ENCODE measurements at places on chromosomes 11 and 22. TPM values are rescaled to one million over a fixed set of nuclear protein-coding genes. Genes with fewer than 3 reads are reported as not detected.

- peak; percentile 92 for DNase-seq
- H3K27ac ChIP-seq, result peak overlapping the region; percentile 84
- no peaks in the 10 kb centered on the region for H3K27me3 ChIP-seq
- no peak overlapping the region for H3K4me3 ChIP-seq
- peaks cover 61% of the 10 kb centered on the region for H3K4me1 ChIP-seq
These were observed 8.4 kb downstream of the FAM118A start for GRCh38 chr22:45318168-45318557.

GRCh38 chr22:41919357-41920224 lies 4.7 kb upstream of the SHISA8 start:
- H3K36me3 ChIP-seq, result no peaks in the 10 kb centered on the region
- peak overlapping the region; percentile 59 for H3K27ac ChIP-seq
- H3K4me3 ChIP-seq, result peak overlapping the region; percentile 35

DNA sequence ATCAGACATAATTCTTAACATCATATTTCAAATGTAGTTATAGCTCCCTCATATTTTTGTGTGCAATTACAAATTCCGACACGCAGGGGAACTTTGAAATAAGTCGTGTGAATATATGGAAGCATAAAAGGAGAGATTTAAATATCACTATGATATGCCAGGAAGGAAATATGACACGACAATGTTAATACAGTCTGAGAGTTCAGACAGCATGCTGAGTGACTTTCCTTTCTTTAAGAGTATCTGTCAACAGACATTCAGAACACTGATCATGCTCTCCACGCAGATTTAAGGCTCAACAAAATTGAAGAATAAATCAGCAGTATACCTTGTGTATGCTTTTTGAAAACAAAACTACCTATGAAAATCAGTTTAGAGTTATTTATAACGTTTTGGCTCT lies 232.6 kb upstream of the CARD18 start:
- no peak overlapping the region for H3K27ac ChIP-seq
- H3K4me1 ChIP-seq, result no peaks in the 10 kb centered on the region
- no peaks in the 10 kb centered on the region for H3K27me3 ChIP-seq
- no peak for DNase-seq

DNA sequence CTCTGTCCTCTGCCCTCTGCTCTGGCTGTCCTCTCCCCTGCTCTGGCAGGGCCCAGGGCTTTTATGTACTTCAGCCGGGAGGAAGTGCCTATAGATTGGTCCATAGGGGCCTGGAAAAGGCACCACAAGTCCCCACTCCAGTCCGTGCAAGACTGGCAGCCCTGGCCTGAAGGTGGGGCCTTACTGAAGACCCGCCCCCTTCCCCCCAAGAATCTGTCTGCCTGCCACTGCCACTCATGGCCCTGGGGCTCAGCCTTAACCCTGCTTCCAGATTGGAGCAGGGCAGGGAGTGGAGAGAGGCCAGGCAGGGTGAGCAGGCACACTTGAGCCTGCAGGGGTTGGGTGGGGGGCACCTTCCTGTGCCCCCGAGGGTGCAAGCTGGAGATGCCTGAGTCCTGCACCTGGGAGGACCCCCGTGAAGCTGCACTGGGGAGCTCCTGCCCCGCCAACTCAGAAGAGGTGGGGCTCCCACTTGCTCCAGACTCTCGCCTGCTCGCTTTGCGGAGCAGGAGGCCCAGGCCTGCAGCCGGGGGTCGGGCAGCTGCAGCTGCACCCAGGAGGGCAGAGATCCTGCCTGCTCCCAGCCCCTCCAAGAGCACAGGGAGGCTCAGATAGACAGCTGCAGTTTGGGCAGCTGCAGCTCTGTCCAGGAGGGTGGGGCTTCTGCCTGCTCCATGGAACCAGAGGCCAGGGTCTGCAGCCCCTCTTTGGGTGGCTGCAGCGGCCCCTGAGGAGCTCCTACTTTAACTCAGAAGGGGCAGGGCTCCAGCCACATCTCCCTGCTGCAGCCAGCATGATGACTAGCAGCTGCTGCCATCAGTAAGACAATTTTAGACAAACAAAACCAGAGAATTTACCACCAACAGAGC lies 51.0 kb upstream of the SC5D start:
- peaks cover 6% of the 10 kb centered on the region for H3K4me1 ChIP-seq
- H3K4me3 ChIP-seq, result no peak overlapping the region
- H3K36me3 ChIP-seq, result no peaks in the 10 kb centered on the region
- H3K27ac ChIP-seq, result no peak overlapping the region
- H3K27me3 ChIP-seq, result no peaks in the 10 kb centered on the region
- DNase-seq, result no peak

- no peak overlapping the region for H3K27ac ChIP-seq
- no peaks in the 10 kb centered on the region for H3K27me3 ChIP-seq
- no peak overlapping the region for H3K4me3 ChIP-seq
These were observed 214.0 kb upstream of the SYN3 start for GRCh38 chr22:33272180-33272579.

Gene SLC15A3
- 12.9 TPM for total RNA-seq

DNA sequence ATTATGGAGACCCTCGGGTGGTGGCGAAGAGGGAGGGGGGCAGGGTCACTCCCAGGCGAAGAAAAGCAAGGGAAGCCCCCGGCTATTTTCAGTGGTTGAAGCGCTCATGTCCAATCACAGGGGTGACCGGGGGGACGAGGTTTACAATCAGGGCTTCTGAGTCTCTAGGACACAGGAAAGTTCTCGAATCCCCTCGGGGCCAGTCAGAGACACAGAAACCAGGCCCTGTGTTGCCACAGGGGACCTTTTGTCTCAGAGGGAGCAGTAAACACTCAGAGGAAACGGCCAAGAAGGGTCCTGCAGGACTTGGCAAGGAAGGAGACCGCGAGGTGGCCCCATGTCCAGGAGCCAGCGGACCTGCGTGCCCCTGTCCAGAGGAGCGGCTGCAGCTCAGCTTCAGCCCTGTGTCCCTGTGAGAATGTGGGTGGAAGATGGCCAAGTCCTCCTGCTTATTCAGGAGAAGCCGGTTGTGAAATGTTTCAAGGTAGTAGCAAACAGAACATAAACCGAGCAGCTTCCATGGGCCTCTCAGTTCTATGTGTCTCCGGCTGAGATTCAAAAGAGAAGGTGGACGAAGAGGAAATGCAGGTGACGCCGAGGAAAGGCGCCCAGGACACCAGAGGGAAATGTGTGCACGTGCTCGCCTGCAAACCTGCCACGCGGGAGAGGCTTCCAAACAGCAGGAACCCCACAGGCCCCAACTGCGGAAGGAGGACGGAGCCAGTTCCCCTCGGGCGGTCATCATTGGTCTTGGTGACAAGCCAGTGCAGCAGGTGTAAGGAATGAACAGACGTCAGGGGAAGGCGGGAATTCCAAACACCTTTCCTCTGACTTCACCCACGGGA lies 357.6 kb downstream of the BRD1 start:
- H3K27ac ChIP-seq, result no peak overlapping the region
- no peaks in the 10 kb centered on the region for H3K27me3 ChIP-seq
- DNase-seq, result no peak
- H3K36me3 ChIP-seq, result no peaks in the 10 kb centered on the region

- H3K36me3 ChIP-seq, result no peaks in the 10 kb centered on the region
- H3K4me3 ChIP-seq, result peak overlapping the region; percentile 96
- H3K27ac ChIP-seq, result peak overlapping the region; percentile 98
- no peak for DNase-seq
- H3K4me1 ChIP-seq, result peaks cover 28% of the 10 kb centered on the region
These were observed 57.6 kb downstream of the KCNJ4 start for GRCh38 chr22:38397189-38398085.

DNA sequence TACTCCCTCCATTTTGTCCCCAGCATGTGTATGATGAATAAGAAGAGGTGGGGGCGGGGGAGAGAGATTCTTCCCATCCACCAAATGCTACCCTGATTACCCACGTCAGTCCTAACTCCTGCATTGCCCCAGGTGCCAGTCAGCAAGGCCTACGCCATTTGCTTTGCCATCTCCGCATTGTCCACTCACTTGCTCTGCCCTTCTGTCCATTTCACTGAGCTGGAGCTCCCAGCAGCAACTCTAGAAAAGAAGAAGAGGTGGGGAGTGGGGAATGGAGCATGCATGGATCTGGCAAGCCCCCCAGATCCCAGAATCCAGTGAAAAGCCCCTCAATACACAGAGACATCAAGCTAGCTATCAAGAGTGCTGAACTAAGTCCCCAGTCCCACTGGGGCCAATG lies 19.0 kb downstream of the WT1 start:
- no peaks in the 10 kb centered on the region for H3K27me3 ChIP-seq
- no peak overlapping the region for H3K4me3 ChIP-seq
- no peaks in the 10 kb centered on the region for H3K36me3 ChIP-seq
- H3K27ac ChIP-seq, result no peak overlapping the region
- DNase-seq, result no peak

DNA sequence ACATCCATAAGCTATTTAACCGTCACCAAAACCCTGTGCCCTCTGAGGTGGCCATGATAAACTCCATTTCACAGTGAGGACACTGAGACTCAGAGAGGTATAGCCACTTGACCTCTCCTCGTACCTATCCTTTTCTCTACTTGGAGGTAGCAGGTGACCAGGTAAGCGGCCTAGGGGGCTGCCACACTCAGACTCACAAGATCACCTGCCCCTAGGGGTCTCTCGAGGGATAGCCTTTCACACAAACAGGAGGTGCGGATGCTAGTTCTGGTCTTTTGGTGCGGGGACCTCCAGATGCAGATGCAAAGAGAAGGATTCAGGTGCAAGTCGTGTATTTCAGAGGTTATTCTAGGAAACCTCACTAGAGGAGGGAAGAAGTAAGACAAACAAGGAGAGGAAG lies 14.6 kb downstream of the MS4A18 start:
- no peak for DNase-seq
- H3K4me1 ChIP-seq, result no peaks in the 10 kb centered on the region
- H3K27me3 ChIP-seq, result no peaks in the 10 kb centered on the region
- H3K36me3 ChIP-seq, result no peaks in the 10 kb centered on the region
- no peak overlapping the region for H3K27ac ChIP-seq

DNA sequence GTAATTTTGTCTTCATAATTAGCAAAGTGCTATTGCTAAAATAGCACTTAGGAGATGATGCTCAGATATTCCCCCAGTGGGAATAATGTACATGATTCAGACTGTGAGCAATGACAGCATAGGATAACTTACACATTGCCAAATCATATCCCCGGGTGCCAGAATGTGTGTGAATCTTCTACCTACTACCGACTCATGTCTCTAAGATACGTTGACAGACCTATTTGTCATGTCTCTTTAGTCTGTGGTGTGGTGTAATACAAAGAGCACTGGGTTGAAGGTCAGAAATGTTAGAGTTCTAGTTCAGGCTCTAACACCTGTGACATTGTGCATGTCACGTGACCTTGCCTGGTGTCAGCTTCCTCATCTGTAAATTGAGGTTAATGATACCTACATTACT lies 31.0 kb upstream of the PICALM start:
- H3K27me3 ChIP-seq, result no peaks in the 10 kb centered on the region
- no peak overlapping the region for H3K27ac ChIP-seq
- no peak for DNase-seq
- H3K36me3 ChIP-seq, result no peaks in the 10 kb centered on the region
- H3K4me3 ChIP-seq, result no peak overlapping the region
- no peaks in the 10 kb centered on the region for H3K4me1 ChIP-seq

DNA sequence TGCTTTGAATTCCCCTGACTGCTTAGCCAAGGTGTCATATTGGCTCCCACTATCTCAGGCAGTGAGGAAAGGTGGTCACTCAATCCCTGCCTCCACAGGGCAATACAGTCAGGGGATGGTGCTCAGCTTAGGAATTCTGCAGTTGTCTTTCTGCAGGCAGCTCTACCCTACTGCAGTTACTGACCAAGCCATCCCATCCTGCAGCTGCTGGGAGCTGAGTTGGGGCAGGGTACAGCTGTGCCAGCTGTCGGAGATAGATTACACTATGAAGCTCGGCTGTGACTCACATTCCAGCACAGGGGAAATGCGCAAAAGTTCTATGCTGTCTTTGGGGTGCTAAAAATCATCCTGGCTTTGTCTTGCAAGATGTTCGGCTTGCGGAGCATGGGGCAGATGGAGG lies 4.4 kb upstream of the DAGLA start:
- no peaks in the 10 kb centered on the region for H3K36me3 ChIP-seq
- no peaks in the 10 kb centered on the region for H3K4me1 ChIP-seq
- H3K27ac ChIP-seq, result no peak overlapping the region

DNA sequence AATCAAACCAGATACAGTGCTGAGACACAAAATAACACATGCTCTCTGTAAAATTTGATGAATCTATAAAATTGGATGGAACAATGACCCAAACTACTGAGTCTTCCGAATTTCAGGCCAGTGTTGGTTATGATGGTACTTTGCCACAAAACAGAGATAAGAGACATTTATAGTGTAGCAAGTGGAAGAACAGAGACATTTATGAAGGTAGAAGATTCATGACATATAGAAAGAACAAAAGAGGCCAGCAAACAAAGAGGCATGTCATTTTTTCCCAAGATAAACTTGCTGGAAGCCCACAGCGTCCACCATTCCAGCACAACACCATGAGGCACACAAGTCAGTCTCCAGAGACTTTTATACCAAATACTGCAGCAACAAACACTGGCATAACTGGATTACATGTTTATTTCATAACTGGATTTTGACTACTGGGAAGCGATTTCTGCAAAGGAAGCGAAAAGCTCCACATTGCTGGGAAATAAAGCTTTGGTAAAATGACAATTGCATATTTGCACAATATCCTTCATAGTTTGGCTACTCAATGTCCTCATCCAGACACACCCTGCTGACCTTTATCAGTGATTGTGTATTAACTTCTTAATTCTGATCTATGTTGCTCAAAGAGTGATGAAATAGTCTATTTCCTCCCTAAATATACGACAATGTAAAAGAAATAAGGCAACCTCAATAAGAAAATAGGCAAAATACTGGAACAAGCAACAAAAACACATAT lies 17.5 kb downstream of the DDI1 start:
- H3K4me1 ChIP-seq, result no peaks in the 10 kb centered on the region
- DNase-seq, result no peak
- no peak overlapping the region for H3K4me3 ChIP-seq
- no peaks in the 10 kb centered on the region for H3K36me3 ChIP-seq

DNA sequence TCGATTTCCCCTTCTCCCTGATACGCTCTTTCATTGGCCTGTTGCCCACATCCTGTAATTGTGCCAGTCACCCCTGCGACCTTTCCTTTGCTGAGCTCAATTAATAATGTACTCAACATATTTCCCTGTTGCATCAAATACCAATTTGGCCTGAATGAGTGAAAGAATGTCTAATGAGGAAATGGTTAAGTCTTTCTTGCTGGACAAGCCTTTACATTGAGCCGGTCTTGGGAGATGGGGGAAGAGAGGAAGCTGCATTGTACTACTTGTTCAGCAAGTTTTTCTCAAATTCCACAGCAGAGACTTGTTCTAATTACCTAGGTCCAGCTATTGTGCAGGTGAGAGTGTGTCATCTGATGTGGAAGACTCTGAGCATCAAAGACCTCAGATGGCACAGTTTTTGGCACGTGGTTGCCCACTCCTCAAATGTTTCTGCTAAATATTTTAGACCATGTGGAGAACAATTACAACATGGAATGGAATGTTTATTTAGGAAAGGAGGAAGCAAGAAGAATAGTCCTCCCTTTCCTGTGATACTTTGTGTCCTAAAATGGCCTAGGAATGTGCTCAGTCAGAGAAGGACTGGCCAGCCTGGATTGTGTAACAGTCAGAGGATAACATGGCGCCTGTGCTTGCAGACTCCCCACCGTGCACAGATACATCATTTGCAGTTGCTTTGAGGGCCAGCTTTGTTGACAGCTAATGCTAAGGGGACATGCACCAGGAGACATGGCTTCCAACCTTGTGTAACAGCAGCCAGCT lies 129.5 kb upstream of the E2F8 start:
- no peaks in the 10 kb centered on the region for H3K36me3 ChIP-seq
- H3K27ac ChIP-seq, result peak overlapping the region; percentile 46
- peaks cover 57% of the 10 kb centered on the region for H3K4me1 ChIP-seq
- H3K27me3 ChIP-seq, result no peaks in the 10 kb centered on the region
- DNase-seq, result peak; percentile 90
